DMS79 treated with DMSO at 0.1 percent for 48 hours (cell line): ENCODE measurements at places on chromosomes 1 and 21.

GRCh38 chr1:22105611-22106207 is 37.2 kb downstream of the WNT4 start:
- DNase-seq = peak; percentile 83

GRCh38 chr1:92324784-92325183 is 25.9 kb downstream of the RPAP2 start:
- no peak for DNase-seq

DNA sequence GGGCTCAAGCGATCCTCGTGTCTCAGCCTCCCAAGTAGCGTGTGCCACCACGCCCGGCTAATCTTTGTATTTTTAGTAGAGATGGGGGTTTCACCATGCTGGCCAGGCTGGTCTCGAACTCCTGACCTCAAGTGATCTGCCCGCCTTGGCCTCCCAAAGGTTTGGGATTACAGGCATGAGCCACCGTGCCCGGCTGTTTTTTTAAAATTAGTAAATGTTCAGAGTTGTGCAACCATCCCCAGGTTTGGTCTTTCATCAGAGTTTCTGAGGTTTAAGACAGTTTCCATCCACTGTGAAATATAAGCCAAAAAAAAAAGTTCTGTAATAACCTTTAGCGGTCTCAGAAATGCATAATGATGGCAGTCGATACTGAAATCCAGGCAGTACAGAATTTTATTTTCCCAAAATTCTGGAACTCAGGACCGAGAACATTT is 550 bp upstream of the SYT11 start:
- no peak for DNase-seq

DNA sequence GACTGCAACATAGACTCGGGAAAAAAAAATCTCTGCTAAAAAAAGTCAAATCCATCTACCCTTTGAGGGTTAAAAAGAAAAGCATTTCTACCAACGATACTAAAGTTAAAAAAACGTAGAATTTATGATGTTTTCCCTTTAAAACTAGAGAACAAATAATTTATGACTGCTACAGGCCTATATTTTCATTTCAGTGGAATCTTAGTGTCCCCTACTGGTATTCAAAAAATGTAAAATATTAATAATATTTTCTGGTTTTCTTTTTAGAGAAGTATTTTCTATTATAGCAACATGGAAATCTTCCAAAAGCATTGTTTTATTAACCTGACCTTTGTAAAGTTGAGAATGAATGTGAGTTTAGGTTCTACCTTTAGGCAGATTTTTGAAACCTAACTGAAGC is 1582.2 kb downstream of the MRPL39 start:
- DNase-seq = no peak

- no peak for DNase-seq
These were observed 126.9 kb downstream of the COQ8A start for GRCh38 chr1:227066999-227067398.

- DNase-seq = no peak
These were observed 241.8 kb downstream of the NPHP4 start for GRCh38 chr1:5750186-5751162.

DNA sequence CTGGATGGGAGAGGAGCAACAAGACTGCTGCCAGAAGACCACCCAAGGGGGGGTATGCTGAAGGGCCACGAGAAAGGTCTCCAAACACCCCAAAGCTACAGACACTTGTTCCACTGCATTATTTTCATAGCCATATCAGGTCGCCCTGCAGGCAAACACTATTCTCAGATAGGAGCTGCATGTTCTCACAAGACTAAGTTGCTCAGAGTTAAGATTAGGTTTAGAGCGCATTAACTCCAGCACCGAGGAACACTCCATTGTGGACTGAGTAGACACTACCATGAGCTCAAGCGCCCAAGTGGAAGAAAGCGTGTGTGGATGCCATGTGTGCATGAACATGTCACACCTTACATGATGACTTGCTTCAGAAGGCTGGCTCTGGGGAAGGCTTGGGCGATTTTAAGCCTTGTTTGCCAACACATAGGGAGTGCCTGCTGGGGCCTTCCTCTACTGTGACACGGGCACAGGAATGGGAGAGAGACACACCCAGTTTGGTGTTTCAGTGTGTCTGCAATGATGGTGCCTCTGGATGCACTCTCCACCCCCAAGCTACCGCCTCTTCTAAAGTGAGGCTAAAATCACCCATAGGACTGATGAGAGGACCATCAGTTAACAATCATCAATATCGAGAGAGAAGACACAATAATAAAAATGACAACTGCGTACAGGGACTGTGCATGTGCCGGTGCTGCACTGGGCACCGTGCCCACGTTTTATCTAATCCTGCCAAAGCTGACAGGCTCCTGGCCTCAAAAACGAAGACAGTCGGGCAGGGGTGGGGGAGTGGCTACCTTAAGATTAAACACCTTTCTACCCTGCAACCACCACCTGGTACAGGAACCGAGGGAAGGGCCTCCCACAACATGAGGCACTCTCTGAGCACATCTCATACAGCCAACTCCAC is 34.9 kb downstream of the SSBP3 start:
- DNase-seq = no peak

DNA sequence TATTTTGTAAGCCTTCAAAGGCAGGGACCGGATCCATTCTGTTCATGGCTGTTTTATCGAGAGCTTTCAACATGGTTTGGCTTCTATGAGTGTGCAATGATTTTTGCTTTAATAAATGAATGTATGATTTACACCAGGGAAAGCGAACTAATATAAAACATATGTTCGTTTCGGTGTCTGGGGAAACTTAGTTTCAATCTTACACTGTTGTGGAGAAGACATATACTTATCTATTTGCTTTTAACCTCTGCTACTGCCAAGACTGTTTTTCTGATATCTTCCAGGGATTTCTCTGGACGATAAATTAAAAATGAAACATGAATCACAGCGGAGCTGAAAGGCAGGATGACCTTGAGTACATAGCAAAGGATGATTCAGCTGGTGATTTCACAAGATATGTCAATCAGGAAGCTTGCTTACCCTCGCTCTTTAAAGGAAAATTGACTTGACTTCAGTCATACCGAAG is 14.7 kb upstream of the CYYR1 start:
- no peak for DNase-seq

- no peak for DNase-seq
These were observed 165.1 kb upstream of the CACNA1E start for GRCh38 chr1:181318022-181318857.

- peak; percentile 16 for DNase-seq
These were observed 28.1 kb downstream of the RNF187 start for GRCh38 chr1:228515200-228515834.

- DNase-seq = no peak
These were observed 14.0 kb upstream of the ETV3L start for GRCh38 chr1:157113631-157114030.

- peak; percentile 66 for DNase-seq
These were observed at the start of gene GLMP for GRCh38 chr1:156295391-156295947. GLMP (minus strand) TSS chr1:156295679; CDS start chr1:156295645, 34 bp downstream.

DNA sequence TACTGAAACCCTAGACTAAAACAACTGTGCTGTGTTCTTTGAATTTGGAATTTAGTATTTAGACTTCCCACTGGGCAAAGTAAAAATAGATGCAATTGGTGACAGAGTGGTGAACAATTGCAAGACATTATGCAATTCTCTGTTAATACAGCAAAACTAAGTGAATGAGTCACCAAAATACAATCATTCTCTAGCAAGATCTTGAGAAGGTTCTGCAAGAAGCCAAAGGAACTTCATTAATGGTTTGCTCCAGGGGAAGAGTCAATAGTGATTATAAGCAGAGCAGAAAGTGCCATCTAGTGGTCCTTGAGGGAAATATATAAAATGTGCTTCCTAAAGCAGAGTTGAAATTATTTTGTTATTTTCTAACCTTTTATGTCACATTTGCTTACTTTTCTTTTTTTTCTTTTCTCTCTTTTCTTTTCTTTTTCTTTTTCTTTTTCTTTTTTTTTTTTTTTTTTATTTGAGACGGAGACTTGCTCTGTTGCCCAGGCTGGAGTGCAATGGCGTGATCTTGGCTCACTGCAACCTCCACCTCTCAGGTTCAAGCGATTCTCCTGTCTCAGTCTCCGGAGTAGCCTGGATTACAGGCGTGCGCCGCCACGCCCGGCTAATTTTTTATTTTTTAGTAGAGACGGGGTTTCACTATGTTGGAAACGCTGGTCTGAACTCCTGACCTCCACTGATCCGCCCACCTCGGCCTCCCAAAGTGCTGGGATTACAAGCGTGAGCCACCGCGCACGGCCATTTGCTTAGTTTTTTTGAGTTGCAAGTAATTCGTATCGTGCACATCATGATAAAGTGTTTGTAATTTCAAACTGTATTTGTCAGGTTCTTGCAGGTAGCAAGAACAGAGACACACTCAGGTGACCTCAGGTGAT is 99.2 kb downstream of the CTH start:
- peak; percentile 64 for DNase-seq

DNA sequence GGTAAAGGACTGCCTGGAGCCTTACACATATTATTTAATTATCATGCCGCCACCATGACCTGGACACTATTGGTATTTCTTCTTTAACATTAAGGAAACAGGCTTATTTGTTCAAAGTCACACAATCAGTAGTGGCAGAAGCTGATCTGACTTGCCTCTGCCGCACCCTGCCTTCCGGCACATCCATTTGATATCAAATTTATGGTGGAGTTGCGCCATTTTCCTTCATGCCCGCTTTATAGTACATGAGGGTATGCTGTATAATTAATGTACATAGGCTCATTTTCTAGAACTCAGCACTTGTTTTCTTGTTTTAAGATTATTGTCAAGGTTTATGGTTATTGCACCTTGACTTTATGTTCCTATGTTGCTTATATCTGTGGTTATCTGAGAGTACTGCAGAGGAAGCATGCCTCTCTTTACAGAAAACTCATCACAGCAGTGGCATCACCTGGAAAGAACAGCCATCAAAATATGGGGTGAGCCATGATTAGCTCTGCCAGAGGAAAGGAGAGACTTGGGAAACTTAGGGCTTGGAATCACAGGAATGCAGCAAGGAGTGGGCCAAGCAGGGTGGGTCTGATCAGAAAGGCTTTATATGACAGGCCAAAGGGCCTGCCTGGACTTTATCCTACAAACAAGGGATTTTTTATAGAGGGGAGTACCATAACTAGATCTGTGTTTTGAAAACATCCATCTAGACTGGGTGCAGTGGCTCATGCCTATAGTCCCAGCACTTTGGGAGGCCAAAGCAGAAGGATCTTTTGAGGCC is 72.2 kb upstream of the GJB5 start:
- no peak for DNase-seq

DNA sequence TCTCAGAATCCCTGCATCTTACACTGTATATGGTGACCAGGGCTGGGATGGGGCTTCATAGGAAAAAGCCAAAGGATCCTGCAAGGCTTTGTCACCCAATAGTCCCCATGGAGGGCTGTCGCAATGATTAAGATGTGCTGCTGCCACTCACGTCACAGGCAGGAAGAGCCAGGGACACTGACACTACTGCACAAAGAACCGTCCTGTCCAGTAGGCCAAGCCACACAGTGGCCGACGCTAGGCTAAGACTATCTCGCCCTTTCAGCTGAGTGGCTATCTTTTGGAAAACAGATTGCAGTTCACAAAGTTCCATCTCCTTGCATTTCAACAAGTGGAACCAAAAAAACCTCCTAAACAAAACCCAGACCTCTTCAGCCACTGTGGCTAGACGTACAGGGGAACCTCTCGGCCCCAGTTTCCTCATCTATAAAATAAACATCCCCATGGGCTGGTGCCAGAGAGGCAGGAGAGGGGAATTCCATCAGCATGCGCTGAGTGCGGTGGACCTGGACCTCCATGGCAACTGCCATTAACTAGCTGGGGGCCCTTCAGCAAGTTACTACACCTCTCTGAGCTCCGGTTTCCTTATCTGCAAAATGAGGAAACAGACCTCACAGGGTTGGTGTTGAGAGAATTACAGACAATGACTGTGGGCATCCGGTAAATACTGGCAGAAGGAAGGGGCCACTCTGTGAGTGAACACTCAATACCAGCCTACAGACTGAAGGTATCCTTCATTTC is 8.7 kb downstream of the CAPZB start:
- no peak for DNase-seq

DNA sequence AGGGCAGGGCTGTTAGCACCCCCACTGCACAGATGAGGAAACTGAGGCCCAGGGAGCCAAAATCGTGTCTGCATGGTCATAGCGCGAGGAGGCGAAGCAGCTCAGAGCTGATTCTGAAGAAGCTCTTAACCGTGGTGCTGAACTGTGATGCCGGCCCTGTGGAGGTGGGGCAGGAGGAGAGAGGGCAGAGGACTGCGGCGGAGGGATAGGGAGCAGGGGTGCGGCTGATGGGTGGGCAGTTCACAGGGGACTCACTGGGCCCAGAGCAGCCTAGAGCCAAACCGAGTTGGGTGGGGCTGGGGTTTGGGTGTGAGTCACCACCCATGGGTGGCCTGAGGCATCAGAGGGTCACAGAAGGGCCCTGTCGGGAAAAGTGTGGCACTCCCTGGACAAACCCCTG is 74.7 kb downstream of the RAP1GAP start:
- no peak for DNase-seq

GRCh38 chr21:43345746-43346409 is 81.1 kb downstream of the SIK1 start:
- no peak for DNase-seq
